ENCODE measurements at places on chromosomes 16 and 17. TPM values are rescaled to one million over a fixed set of nuclear protein-coding genes. Genes with fewer than 3 reads are reported as not detected.

- no peak for DNase-seq
These were observed 700 bp downstream of the CCDC43 start for GRCh38 chr17:44688675-44689476.

The TBC1D3K gene
- not detected for total RNA-seq

- DNase-seq = no peak
These were observed 51.3 kb downstream of the SCNN1B start for GRCh38 chr16:23353440-23353839.

GRCh38 chr17:34255381-34255732 lies 272 bp downstream of the CCL2 start:
- no peak for DNase-seq

The TMC5 gene
- total RNA-seq = 0.41 TPM

GRCh38 chr16:83903751-83904150 lies 4.8 kb downstream of the MLYCD start:
- DNase-seq = peak; percentile 75

- no peak for DNase-seq
These were observed 8.5 kb downstream of the MMP28 start for GRCh38 chr17:35786941-35787432.

The CNGB1 gene
- not detected for total RNA-seq

The PYY gene
- total RNA-seq = not detected

- no peak for DNase-seq
These were observed 1.4 kb downstream of the CHMP6 start for GRCh38 chr17:80992948-80993624.

DNA sequence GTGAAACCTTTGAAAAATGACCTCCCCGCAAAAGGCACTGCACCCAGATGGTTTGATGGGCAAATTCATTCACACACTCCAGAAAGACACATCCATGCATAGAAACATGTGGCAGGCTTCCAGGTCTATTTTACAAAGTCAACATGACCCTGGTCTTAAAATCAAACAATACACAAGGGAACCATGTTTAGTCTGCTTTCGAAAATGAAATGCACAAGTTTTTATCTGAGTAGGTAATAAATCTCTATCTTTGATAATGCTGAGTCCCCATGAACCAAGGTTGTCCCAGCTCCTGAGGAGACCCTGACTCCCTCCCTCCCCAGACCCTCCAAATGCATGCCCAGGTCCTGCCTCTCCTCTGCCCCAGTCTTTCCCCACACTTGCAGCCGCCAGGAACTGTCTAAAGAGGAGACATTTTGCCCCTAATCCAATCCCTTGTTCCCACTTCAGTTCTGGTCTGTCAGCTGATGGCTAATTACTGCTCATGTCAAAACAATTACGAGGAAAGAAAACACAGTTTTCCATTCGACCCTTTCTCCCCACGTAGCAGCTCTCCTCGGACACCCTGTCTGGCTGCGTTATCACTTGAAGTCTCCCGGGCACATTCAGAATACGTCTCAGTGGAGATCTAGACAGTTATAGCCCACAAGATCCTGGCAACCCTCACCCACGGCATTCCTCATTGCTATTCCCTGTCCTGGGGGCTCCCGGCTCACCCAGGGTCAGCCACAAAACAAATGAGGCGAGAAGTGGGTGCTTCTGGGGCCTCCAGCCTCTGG lies 68.8 kb upstream of the RCVRN start:
- no peak for DNase-seq

DNA sequence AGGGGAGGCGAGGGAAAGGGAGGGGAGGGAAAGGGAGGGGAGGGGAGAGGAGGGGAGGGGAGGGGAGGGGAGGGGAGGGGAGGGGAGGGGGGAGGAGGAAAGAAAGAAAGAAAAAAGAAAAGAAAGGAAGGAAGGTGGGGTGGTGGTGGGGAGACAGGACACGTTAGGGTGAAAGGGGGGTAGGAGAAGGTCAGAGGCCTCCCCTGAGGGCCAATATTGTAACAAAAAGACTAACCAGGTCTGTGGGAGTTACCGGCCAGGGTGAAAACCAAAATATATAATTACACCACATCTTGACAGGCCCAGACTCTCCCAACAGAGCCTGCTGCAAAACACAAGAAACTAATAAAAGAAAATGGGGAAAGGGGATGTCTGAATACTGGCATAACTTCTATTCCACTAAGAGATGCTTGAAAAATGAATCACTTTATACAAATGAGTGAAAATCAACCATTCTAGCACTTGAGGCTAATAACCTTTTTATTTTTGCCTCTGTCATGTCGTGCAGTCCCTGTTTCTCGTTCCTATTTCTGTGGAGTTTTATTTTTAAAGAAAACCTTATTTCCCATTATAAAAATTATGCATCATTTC lies 10.0 kb downstream of the WDR45B start:
- no peak for DNase-seq

The ABCA8 gene
- total RNA-seq = 72.2 TPM

The TBX4 gene
- not detected for total RNA-seq

GRCh38 chr17:5418858-5419355 lies 555 bp downstream of the NUP88 start:
- no peak for DNase-seq

- no peak for DNase-seq
These were observed 3.7 kb downstream of the DLX4 start for GRCh38 chr17:49972486-49973270.

- DNase-seq = peak; percentile 34
These were observed 670 bp downstream of the TNFSF12 start for GRCh38 chr17:7549401-7550055.

DNA sequence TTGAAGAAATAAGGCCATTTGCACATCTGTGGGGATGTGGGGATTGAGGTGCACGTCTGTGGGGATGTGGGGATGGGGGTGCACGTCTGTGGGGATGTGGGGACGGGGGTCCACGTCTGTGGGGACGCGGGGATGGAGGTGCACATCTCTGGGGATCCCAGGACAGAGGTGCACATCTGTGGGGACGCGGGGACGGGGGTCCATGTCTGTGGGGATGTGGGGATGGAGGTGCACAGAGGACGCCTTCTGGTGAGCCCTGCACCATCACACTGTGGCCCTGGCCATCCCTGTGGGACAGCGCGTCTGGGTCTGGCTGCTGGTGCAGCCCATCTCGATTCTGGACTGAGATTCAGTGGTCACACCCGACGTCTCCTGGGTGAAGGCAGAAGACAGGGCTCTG lies 161.4 kb downstream of the LAT start:
- DNase-seq = no peak

DNA sequence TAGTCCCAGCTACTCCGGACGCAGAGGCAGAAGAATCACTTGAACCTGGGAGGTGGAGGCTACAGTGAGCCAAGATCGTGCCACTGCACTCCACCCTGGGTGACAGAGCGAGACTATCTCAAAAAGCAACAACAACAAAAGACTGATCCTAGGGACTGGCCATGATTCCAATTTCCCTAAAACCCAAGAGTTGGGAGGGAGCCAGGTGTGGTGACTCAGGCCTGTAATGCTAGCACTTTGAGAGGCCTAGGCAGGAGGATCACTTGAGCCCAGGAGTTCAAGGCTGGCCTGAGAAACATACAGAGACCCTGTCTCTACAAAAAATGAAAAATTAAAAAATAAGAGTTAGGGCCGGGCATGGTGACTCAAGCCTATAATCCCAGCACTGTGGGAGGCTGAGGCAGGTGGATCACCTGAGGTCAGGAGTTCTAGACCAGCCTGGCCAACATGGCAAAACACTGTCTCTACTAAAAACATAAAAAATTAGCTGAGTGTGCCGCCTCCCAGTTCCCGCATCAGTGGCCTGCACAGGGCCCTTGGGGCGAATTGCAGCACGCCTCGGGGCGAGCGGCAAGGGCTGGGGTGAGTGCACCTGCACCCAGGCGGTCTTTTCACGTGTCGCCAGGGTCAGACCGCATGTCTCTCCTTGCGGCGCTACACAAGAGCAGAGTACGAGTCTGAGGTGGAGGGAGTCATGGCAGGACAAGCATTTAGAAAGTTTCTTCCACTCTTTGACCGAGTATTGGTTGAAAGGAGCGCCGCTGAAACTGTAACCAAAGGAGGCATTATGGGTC lies 40.8 kb downstream of the CDH3 start:
- DNase-seq = no peak

DNA sequence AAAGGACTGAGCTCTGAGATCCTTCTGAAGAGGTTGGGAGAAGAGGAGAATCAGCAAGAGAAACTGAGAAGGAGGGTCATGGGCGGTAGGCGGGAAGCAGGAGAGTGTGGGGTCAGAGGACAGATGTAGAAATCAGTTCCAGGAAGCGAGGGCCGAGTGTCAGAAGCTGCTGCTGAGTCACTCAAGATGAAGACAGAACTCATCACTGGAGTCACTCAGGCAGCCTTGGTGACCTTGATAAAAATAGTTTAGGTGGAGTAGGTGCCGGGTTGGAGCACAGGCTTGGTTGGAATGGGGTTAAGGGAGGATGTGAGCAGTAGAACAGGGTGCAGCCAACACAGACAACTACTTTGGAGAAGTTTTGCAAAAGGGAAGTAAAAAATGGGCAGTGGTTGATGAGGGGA lies 6.1 kb upstream of the ITGAM start:
- peak; percentile 44 for DNase-seq

DNA sequence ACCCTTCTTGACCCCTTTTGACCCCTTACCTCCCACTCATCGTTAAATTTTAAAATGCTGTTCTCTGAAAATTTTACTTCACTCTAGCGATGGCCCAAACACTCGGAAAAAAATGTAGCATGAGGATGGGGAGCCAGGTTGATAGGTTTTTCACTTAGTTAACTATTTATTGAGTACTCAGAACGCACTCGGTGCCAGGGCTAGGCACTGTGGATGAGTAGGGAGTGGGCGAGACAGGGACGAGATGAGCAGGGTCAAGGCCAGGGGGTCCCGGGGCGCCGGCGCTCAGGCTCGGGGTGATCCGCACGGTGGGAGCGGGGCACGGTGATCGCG lies 392 bp downstream of the ZSCAN32 start:
- DNase-seq = no peak

- DNase-seq = no peak
These were observed 28.0 kb upstream of the MAF start for GRCh38 chr16:79628501-79628975.

GRCh38 chr17:78680436-78680835 lies 101.6 kb downstream of the CYTH1 start:
- no peak for DNase-seq

- DNase-seq = peak; percentile 77
These were observed 27.5 kb downstream of the ZCCHC14 start for GRCh38 chr16:87465306-87465705.

GRCh38 chr17:61505846-61506627 lies 53.8 kb downstream of the TBX4 start:
- no peak for DNase-seq

- no peak for DNase-seq
These were observed 670.9 kb upstream of the EEF2KMT start for GRCh38 chr16:5768445-5768844.

DNA sequence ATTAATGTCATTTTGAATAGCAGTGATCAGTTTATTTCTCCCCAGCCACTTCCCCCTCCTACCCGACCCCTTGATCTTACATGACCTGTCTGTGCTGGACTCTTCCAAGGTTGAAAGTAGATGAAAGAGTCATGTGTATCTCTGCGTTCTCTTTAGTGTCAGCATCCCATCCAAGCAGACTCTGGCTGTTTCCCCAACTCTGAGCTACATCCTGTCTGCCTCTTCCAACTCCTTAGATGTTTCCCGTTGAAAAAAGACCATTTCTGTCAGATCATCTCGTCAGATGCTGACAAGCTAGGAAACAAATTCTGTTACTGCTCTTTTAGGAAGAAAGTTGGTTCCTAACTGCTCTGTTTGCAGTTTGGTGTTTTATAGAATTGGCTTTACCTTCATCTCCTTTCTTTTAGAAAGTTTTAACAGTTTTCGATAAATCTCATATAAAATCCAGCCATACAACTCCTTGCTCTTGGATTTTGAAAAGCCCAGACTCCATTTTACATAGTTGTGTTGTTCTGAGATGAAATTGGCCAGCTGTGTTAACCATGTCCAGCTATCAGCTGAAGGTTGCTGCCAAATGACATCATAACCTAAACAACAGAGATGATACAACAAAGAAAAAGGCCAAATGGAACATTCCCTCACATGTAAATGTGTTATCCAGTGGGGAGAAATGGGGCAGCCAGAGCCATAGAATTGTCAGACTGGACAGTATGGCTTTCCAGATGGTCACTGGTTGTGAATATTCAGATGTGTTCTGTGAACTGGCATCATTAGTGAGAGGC lies 43.5 kb downstream of the CYB561 start:
- no peak for DNase-seq

The CCDC200 gene
- not detected for total RNA-seq

DNA sequence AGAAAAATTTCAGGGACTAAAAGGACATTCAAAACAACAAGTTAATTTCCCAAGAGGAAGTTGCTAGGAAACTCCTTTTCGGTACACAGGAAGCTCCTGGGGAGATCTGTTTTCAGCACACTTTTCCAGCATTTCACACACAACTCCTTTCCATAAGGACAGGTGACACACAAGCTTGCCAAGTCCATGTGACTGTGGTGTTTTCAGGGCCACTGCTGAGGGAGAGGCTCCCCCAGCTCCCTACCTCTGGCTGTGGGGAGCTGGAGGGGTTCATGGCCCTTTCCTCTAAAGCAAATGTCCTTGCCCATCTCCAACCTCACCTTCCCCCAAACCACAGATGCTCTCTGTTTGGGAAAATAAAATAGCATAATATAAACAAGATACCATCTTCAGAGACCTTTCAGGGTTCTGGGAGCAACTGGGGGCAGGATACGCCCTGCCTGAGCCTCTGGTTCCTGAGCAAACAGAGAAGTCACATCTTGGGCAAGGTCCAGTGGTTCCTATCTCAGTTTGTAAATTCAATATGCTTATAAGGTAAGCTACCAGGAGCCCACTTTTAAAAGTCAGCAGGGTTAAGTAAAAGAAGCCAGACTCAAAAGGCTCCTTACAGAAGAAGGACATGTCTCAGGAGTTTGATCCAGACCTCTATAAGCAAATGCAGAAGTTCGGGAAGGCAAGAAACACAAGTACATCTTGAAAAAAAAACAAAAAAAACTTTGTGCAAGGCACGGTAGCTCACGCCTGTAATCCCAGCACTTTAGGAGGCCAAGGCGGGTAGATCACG lies 3.0 kb downstream of the PDZD9 start:
- DNase-seq = no peak

DNA sequence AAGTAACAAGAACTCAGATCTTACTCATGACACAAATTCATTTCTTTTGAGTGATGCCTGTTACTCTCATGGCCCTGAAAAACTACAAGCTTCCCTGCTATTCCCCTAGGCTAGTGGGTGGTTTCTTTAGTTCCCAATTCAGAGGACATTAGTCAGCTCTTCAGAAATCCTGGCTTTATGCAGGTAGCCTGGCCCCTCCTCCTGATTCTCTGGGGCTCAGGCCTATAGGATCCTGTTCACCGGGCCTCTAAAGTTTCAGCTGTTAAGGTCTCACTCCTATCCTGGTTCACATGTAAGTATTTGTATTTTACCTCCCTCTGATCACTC lies 87.3 kb upstream of the IRX5 start:
- no peak for DNase-seq

DNA sequence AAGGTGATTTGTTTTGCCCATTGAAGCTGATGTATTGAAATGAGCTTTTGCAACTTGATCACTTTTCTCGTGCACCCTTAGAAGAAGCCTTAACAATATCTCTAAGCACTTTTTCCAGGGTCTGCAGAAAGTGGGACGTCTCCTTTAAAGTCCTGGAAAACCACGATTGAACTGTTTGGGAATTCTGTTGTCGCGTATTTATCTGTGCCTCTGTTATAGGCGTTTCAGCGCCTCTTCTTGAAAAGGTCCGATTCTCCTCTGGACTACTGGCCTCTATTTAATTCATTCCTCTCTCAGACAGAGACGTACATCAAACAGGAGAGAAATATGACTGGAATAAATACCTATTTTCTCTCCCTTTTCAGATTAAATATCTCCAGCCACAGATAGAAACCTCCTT lies 262.4 kb upstream of the PSMD7 start:
- no peak for DNase-seq

- no peak for DNase-seq
These were observed 12.8 kb upstream of the CNEP1R1 start for GRCh38 chr16:50012182-50012581.

All from left cardiac atrium (tissue), 4 donors.